ENCODE measurements at places on chromosomes 6 and 20.

DNA sequence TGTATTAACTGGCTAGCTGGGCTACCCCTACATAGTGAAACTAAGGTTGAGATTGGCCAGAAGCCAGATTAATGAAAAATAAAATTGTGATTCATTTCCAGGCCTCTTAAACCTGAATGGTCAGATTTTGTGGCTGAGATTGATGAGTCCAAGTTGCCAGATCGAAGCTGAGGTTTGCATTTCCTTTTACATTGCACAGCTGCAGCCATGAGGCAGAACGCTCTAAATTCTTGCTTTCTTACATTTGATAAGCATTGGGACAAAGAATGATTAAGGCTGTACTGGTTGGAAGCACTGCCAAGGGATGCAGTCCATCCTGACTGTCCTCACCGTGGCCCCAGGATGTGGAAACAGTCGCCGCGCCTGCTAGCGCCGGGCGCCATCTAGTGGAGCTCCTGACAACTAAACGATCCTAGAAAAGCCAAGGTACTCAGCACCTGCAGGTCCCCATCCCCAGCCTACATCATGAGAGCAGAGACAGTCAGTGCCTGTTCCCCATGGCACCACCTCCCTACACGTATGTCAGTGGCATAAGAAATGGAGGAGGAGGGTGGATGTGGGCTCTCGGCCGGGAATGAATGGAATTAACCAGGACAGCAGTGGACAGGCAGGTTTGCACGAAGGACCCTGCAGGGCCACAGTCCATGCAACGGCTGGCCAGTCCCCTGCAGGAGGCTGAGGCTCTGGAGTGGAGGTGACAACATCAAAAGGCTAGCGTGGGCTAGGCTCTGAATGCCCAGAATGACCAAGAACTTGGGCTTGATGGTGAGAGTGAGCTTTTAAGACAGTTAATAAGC lies 19.0 kb downstream of the PXDC1 start:
- peaks cover 8% of the 10 kb centered on the region for H3K27me3 ChIP-seq
- H3K27ac ChIP-seq: no peak overlapping the region
- peaks cover 3% of the 10 kb centered on the region for H3K4me1 ChIP-seq
- peak; percentile 74 for DNase-seq

DNA sequence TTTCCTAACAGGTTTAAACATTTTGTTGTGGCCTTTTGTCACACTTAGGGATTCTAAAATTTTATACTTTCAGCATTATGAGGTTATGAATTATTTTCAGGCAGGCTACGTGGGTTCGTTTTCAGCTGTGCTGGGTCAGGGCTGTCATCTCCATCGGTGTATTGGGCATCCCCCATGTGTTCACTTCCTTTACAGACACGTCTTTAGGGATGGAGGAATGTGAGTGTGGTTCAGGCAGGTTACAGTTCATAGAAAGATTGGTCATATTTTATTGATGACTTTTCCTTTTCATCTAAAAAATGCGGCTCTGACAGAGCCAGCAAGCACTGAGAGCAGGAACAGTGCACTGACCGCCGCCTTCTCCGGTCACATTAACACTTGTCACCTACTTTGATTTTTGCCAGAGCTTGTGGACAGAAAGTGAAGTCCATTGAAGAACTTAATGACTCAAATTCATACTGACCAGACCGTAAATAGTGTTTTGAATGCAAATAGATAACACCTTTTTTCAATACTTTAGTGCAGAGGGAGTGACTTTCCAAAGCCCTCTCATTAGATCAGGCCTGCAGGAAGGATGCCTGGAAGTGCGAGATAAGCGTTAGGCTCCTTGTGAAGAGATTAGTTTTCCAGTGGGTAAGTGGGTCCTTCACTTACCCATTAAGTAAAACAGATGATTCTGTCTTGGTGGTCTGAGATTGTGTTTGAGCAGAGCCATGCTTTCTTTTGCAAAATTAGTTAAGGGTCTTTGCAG lies 113.1 kb downstream of the TIAM2 start:
- peaks cover 4% of the 10 kb centered on the region for H3K27me3 ChIP-seq
- H3K36me3 ChIP-seq: no peaks in the 10 kb centered on the region
- H3K4me1 ChIP-seq: peaks cover 36% of the 10 kb centered on the region
- DNase-seq: no peak
- H3K4me3 ChIP-seq: peak overlapping the region; percentile 67
- H3K27ac ChIP-seq: peak overlapping the region; percentile 41

- DNase-seq: no peak
- no peak overlapping the region for H3K4me3 ChIP-seq
- no peaks in the 10 kb centered on the region for H3K36me3 ChIP-seq
- H3K27ac ChIP-seq: no peak overlapping the region
Measured at GRCh38 chr6:167420858-167421766, 96.2 kb downstream of the TTLL2 start.

DNA sequence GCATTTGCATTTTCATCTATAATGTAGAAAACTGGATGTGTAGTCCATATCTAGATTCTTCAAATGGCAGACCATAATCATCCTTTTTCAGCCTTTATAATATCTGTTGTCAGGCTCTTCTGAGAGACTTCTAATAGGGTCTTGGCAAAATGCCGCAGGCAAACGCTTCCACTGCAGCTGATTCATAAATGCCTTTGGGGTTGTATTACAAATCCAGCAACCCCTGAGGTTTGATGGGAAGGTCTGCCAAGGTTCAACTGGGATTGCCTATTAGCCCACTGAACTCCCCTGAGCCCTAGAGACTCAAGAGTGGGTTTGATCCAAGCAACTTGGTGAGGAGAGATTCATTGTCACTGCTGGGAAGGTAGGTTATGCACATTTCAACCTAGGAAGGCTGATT lies 365.2 kb upstream of the POU3F2 start:
- H3K27me3 ChIP-seq: no peaks in the 10 kb centered on the region
- no peaks in the 10 kb centered on the region for H3K4me1 ChIP-seq
- H3K4me3 ChIP-seq: no peak overlapping the region
- no peak for DNase-seq
- no peak overlapping the region for H3K27ac ChIP-seq

DNA sequence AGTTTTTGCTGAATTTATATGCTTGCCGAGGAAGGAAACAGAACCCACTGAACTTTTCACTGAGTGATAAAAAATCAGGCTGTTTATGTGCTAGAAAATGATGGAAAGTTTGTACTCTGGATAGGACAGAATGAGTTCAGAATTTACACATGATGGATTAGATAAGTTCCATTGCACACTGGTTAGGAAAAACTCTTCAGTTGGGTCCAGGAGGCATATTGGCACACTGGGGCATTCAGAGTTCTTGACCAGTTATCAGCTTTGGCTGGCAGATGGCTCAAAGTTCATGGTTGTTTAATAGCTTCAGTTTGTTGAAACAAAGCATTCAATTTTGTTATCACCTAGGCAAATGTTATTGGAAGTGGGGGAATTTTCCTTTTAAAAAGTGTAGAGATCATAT lies 613.3 kb upstream of the SYNCRIP start:
- no peak for DNase-seq
- H3K4me3 ChIP-seq: no peak overlapping the region
- H3K27ac ChIP-seq: no peak overlapping the region

GRCh38 chr20:22452442-22453011 lies 131.8 kb downstream of the FOXA2 start:
- H3K27me3 ChIP-seq: no peaks in the 10 kb centered on the region
- H3K4me3 ChIP-seq: no peak overlapping the region
- no peaks in the 10 kb centered on the region for H3K36me3 ChIP-seq
- H3K4me1 ChIP-seq: no peaks in the 10 kb centered on the region

GRCh38 chr6:109706513-109706912 lies 15.4 kb downstream of the FIG4 start:
- no peaks in the 10 kb centered on the region for H3K36me3 ChIP-seq
- H3K4me1 ChIP-seq: peaks cover 5% of the 10 kb centered on the region
- H3K27me3 ChIP-seq: no peaks in the 10 kb centered on the region
- no peak for DNase-seq
- no peak overlapping the region for H3K4me3 ChIP-seq
- H3K27ac ChIP-seq: no peak overlapping the region

- no peak for DNase-seq
- H3K27me3 ChIP-seq: peaks cover 16% of the 10 kb centered on the region
- no peak overlapping the region for H3K4me3 ChIP-seq
- no peaks in the 10 kb centered on the region for H3K36me3 ChIP-seq
- H3K27ac ChIP-seq: no peak overlapping the region
Measured at GRCh38 chr20:23197836-23198235, 111.7 kb upstream of the CD93 start.

DNA sequence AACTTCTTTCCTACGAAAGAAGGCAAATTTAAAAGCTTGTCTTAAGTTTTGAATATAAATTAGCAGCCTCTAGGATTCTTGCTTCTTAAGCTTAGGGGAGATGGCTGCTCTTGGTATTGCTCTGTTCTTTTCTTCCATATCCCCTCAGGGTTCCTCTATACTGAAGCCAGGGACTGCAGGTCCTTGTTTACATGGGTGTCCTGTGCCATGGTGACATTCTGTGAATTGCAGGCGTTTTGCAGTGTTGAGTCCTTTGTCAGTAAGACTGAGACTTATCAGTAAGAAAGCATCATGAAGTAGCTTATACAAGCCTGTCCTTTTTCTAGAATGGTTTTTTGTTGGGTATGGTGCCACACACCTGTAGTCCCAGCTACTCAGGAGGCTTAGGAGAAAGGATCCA lies 147.8 kb downstream of the ARID1B start:
- H3K27me3 ChIP-seq: no peaks in the 10 kb centered on the region
- DNase-seq: no peak
- H3K36me3 ChIP-seq: no peaks in the 10 kb centered on the region

All from activated CD4-positive, alpha-beta memory T cell treated with anti-CD3 and anti-CD28 coated beads for 36 hours (primary cell).